Activated T-cell treated with anti-CD3 and anti-CD28 coated beads, Interleukin-2, amount 50 U/mL, for 1 hour (primary cell): ENCODE measurements at places on chromosomes 3 and 15.

GRCh38 chr3:115903843-115904242 is 280.5 kb downstream of the GAP43 start:
- no peak for DNase-seq

DNA sequence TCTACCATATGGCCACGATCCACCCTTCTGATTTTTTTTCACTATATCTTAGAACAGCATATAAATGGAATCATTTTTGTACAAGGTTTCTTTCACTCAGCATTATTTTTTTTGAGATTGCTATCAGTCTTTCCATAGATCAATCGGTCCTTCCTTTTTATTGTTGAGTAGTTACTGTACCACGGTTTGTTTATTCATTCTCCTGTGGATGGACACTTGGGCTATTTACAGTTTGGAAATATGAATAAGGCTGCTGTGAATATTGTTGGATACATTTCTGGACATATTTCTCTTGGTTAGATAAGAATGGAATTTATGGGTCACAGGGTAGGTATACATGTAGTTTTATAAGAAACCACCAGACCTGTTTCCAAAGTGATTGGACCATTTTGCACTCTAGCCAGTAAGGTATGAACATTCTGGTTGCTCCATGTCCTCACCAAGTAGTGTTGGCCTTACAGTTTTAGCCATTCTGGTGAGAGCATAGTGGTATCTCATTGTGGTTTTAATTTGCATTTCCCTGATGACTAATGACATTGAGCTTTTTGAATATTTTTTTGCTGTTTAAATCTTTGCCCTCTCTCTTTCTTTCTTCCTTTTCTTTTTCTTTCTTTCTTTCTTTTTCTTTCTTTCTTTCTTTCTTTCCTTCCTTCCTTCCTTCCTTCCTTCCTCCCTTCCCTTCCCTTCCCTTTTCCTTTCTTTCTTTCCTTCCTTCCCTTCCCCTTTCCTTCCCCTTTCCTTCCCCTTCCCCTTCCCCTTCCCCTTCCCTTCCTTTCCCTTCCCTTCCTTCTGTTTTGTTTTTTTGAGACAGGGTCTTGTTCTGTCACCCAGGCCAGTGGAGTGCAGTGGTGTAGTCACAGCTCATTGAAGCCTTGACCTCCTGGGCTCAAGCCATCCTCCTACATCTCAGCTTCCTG is 49.2 kb downstream of the LRRK1 start:
- DNase-seq = no peak

DNA sequence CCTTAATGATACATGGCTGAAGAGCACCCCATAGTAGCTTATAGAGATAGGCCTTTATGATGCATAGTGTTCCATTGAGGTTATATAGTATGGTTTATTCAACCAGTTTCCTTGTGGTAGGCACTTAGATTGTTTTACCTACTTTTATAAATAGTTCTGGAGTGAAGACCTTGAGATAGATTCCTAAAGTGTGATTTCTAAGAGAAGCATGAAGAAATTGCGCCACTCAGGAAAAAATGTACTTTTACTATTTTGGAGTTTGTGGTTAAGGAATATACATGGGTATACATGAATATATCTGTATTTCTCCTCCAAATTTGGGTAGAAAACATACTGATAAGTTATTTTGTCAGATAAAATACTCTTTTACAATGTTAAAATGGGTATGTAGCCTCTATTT is 70.5 kb downstream of the CHD2 start:
- DNase-seq = no peak

GRCh38 chr3:14512942-14513327 is 27.2 kb downstream of the GRIP2 start:
- DNase-seq = no peak

DNA sequence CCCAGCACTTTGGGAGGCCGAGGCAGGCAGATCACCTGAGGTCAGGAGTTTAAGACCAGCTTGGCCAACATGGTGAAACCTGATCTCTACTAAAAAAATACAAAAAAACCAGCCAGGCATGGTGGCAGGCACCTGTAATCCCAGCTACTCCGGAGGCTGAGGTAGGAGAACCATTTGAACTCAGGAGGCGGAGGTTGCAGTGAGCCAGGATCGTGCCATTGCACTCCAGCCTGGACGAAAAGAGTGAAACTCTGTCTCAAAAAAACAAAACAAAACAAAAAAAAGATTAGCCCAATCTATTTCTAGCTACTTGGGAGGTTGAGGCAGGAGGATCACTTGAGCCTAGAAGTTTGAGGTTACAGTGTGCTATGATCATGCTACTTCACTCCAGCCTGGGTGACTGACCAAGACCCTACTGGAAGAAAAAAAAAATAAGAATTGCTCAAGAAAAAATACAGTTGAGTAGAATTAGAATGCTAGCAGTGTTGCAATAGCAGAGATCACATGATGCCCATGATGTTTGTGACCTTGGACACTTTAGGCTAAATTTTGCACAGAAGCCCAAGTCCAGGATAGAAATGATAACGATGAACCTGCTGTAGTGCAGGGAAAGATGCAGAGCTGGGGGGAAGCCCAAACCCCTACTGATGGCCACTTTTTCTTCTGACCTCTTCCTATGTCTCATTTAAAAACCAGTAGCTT is 162.2 kb downstream of the LPP start:
- no peak for DNase-seq

DNA sequence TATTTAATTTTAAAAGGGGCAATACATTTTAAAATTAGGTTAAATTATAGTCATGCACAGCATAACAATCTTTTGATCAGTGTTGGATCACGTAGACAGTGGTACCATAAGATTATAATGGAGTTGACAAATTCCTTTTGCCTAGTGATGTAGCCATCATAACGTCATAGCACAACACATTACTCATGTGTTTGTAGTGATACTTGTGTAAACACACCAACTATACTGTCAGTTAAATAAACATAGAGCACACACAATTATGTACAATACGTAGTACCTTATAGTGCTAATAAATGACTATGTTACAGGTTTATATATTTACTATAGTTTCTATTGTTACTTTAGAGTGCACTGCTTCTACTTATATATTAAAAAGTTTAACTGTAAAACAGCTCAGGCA is 31.2 kb downstream of the FOXB1 start:
- no peak for DNase-seq
